ENCODE measurements at places on chromosomes 5 and 9.

DNA sequence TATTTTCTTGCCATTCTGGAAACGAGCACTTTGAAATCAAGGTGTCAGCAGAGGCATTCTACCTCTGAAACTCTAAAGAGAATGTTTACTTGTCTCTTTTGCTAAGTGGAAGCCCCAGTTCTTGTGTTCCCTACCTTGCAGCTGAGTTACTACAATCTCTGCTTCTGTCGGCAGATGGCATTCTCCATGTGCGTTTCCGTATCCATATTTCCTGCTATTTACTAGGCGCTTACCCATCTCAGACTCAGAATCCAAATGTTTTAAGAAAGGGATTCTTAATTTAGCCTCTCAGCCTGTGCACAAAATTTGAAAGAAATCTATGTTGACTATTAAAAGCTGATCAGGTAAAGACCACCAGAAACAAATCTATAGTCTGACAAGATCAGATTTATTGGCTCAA, 221.3 kb upstream of the FTMT start:
- DNase-seq, result no peak

- peak; percentile 43 for DNase-seq
Measured at GRCh38 chr9:124133727-124134126, 122.2 kb downstream of the LHX2 start.

- no peak for DNase-seq
Measured at GRCh38 chr5:56039985-56040384, 45.2 kb upstream of the IL6ST start.

GRCh38 chr9:72557549-72557948, 36.1 kb downstream of the TMC1 start:
- DNase-seq, result no peak

DNA sequence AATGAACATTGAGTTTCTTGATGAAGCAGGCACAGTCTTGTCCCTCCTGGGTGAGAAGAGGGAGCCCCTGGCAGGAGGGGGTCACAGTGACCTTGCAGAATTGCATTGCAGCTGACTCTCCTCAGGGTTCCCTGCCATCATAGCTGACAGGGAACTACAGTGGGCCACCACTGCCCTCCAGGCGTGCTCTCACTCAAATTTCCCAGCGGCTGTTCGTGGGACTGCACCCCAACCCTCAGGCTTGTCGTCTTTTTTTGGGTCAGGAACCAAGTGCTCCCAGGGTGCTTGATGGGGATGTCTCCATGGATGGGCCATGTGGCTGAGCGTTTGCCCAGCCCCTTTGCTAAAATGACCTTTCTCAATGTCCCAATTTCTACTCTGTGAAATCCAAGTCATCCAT, 215.8 kb downstream of the MELK start:
- DNase-seq, result no peak

DNA sequence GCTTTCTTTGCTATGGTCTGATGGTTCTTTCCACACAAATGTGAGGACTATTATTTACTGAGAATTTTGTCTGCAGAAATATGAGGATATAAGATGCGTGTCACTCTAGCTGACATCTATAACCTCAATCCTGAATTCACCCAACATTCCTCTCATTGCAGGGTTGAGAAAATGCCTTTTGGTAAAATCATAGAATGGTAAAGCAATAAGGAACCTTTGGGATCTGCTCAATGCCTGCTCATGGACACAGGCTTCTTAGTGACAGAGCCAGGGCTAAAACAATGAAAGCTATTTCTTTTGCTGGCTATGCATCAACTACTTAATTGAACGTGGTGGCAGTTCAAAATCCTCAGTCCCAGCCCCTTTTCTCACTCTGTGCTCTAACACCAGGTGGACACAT, 199.6 kb downstream of the GAS1 start:
- no peak for DNase-seq

- DNase-seq, result no peak
Measured at GRCh38 chr5:55991768-55992486, 2.8 kb downstream of the IL6ST start.

GRCh38 chr9:115341426-115341825, 223.5 kb upstream of the TNC start:
- DNase-seq, result no peak

DNA sequence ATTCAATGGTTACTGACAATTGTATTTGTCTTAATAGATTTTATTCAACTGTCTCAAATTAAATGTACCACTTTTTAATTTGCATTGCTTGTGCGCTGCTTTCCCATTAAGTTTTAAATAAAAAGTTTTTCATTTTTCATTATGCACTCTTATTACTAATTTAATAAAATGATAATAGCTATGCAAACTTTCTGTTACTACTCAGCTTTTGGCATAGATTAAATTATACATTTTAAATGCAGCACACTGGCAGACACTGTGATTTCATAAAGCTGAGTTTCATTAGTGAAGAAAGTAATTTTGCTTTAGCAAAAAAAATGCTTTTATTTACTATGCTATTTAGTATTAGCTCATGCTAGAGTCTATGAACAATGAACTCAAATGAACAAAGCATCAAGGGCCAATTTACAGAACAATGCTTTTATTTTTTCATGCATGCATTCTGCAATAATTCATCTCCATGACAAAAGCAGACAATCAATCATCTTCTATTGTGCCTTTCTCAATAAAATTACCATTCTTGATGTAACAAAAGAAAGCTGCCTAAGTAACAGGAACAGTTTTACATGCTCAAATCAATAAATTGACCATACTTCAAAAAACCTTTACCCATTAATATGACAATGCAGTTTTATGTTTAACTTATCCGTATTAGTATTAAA, 595.2 kb upstream of the ARRDC3 start:
- peak; percentile 81 for DNase-seq

DNA sequence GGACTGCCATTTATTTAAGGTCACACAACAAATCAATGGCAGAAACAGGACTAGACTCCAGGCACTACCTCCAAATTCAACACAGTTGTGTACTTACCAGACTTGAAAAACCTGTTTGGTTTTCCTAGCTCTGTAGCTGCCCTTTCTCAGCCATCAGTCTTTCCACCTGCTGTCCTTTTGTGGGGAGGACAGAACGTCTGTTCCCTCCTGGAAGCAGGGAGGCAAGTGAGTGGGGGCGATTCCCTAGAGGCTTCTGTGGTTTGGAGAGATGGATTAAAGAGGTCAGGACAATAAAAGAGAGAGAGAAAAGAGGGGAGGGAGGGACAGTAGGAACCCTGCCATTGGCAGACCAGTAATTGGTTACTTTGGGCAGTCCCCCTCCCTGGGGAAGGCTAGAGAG, 14.7 kb downstream of the ASTN2 start:
- peak; percentile 70 for DNase-seq
